ENCODE measurements at places on chromosomes 16 and 17.
A peak's percentile ranks its signal among the peaks of the same experiment; 100 is the strongest.

DNA sequence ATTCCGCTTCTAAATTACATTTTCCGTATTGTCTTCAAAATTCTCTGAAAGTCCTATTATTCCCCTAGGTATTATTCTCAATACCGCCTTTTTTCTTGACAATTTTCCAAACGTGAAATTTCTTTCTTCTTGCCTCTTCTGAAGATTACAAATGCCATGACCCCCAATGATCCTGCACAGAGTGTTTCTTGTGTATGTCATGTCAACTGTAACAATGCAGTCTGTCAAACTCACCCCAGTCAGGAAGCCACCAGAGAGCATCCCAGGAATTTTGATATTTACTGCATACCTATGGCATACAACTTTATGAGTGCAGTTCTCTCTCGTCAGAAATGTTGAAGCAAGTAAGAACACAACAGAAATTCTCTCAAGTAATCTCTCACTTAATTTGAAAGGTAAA, 847.3 kb upstream of the CDH8 start:
- DNase-seq, result no peak

DNA sequence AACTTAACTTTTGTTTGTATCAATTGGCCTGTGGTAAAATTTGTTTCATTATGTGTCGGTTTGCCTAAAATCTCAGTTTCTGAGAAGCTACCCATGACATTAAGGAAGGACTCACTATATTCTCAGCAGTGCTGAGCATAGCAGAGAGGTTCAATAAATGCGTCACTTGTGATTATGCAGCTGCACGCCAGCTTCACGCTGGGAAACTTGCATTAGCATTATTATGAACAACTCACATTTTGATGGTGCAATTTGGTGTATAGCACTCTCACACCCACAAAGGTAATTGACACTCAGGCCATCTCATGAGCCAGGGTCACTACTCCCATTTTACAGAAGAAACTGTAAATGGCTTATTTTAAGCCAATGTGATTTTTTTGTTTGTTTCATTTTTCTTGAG, 80.6 kb upstream of the SALL1 start:
- DNase-seq, result no peak

DNA sequence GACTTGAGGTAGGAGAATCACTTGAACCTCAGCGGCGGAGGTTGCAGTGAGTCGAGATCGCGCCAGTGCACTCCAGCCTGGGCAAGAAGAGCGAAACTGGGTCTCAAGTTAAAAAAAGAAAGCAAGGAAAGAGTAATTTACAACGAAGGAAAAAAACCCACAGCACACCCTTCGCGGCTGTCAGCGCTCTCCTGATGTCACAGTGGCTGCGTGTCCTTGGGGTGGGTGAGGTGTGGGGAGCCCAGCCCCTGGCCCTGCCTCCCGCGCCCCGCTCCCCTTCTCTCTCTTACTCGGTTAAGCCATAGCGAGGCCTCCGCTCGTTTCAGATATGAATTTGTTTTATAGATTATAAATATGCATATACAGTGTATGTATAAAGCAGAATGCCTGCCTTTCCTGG, 740 bp upstream of the JPT2 start:
- DNase-seq, result no peak

- no peak for DNase-seq
These were observed 430 bp downstream of the AMFR start for GRCh38 chr16:56424791-56425438.

- DNase-seq, result no peak
These were observed 5.2 kb downstream of the MYH3 start for GRCh38 chr17:10651927-10652326.

- no peak for DNase-seq
These were observed 41.5 kb upstream of the ABCC12 start for GRCh38 chr16:48197294-48197693.

DNA sequence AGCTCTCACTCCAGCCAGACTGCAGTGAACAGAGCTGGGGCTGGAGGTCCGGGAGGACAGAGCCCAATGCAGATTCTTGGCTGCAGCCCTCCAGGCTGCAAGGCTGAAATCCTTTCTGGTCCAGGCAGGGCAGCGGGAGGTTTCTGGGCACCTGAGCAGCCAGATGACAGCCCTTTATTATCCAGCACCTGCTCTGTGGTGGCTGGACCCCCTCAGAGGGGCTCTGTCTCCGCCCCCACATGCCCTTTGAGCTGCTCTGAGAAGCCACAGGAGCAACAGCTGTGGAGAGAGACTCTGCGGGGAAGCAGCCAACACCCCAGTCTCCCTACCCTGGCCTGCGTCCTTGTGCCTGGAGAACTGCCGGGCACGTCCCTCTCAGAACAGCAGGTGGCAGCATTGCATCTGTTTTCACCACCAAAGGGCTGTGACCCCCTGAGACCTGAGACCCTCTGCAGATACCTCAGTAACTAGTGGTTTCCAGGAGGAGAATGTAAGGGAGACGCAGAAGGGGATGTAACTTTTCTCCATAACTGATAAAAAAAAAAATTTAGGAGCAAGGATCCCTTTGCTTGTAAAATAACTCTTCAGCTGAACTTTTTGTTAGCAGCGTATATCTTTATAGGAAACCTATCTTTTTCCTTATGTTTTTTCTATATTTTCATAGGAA, 3.7 kb upstream of the CNP start:
- DNase-seq, result no peak

- no peak for DNase-seq
These were observed 17.9 kb downstream of the PSME3IP1 start for GRCh38 chr16:57167953-57168352.

GRCh38 chr16:65618333-65618732, 496.5 kb upstream of the CDH11 start:
- DNase-seq, result no peak

GRCh38 chr16:73237601-73238000, 189.7 kb upstream of the ZFHX3 start:
- DNase-seq, result no peak

DNA sequence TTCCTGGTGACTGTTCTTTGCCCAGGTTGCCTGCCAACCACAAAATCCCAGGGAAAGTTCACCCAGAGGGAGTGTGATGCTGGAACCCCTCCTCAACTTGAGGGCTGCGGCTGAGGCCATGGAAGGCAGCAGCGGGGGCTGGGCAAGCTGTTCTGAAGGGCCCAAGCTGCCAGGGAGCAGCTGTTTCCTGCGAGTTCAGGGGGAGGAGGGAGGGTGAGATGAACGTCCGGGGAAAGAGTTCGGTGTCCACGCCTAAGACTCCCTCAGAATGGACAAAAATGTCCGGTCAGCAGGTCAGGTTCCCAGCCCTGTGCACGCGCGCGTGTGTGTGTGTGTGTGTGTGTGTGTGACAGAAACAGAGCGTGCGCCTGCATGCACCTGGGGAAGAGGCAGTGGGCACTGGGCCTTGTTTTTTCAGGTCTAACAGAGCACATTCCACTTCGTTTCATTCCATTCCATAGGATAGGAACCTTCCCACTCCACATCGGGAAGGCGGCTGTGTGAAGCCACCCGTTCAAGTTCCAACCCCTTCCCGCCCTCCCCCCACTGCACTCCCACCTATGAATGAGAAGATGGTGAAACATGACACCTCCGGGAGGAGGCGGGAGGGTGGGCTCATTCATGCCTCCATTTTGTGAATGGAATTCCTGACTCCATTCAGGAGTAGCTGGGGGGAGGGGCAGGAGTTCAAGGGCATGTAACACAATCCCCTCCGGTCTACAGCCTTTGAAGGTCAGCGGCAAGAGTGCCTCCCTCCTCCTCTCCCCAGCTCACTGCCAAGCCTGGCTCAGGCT, 15.7 kb downstream of the ETV4 start:
- no peak for DNase-seq

DNA sequence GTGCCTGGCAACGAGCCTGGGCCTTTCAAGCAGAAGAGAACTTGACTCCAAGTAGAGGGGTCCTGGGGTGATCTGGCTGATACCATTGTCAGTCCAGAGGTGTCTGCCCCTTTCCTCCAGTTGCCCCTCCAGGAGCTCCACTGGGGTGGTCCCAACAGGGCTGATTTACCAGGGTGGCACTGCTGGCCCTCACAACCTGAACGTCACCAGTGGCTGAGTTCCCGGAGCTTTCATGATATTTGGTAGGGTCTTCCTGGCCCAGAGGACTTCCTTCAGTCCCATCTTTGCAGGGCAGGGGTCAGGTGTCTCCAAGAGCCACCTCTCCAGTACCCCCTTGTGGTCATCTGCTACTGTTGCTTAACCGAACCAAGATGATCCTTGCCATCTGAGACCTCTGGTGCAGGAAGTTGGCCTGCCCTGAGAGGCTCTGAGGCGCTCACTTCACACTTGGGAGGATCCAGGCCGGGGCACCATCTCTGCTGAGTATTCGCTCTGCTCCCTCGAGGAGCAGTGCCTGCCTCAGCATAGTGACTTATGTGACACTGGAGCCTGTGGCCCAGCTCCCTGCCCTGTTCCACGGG, 3.5 kb downstream of the LIMD2 start:
- no peak for DNase-seq

- no peak for DNase-seq
These were observed 30.1 kb upstream of the DYNLL2 start for GRCh38 chr17:58052945-58053715.

DNA sequence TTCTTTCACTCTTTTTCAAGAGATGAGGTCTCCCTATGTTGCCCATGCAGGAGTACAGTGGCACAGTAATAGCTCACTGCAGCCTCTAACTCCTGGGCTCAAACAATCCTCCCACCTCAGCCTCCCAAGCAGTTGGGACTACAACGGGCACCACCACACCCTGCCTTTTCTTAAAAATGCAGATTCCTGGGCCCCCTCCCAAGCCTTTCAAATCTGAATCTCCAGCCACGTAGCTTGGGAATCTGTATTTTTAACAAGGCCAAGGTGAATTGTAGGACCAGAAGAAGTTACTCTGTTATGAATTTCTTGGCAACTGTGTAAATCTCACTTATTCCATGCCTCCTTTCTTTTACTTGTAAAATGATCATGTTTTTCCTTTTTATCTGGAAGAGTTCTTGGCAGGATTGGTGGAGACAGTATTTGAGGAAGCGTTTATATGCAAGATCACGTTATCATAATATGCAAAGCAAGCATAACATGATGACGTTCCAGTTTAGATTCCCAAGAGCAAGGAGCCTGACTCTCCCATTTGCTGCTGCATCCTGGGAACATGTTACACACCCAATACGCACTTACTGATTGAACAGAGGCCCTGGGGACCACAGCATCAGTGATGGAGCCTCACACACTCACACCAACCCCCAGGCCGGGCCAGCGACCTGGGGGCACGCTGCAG, 44.5 kb downstream of the LITAF start:
- DNase-seq, result no peak

GRCh38 chr17:80846932-80847331, 144.7 kb upstream of the CHMP6 start:
- no peak for DNase-seq

DNA sequence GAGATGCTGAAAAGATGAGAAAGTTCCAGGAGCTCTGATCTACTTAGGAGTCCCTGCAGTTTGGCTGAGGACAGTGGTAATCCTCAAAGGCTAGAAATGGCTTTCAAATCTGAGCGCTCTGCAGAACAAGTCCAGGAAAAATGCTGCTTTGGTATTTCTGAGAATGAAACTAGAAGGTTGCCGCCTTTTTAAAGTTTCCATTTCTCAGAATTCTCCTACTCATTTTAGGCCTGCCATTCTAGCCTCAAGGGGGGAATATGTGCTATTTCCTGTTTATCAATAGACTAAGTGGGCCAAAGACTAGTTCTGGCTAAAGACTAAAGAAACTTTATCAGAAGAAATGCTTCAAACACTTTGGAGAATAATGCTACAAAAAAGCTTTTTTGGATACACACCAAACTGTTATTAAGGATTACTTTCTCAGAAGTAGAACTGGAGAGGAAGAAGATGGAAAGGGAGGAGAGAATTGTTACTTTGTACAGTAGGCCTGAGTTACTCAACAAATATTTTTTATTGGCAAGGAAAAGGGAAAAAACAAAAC, at the start of gene SLFN12L:
Gene SLFN12L (minus strand): TSS at position 78 of the 541 bp plus-strand sequence. CDS start 15,314 bp downstream, outside the sequence.
- DNase-seq, result no peak

DNA sequence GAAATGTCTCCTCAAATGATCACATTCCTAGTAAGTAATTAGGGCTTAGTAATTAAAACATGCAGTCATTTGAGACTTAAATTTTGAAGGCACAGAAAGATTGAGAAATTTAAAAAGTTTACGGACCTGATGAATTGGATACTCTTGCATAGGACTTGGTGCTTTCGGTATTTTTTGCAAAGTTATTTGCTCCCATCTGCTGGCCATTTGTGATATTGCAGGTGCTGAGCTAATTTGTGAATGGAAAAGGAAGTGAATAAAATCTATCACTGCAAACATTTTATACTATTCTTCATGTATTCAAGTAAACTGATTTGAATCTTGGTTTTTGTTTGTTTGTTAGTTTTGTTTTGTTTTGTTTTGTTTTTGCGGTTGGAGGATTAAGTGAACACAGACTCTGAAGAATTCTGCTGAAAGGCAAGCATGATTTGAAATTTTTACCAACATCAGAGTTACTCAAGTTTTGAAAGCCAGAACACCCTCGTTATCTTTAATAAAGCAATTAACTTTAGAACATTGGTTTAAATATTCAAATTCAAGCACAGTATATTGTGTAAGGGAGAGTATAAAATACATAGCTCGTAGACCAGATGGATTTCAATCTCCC, 689.5 kb upstream of the RBFOX1 start:
- DNase-seq, result peak; percentile 4

- no peak for DNase-seq
These were observed 418.5 kb upstream of the EEF2KMT start for GRCh38 chr16:5516115-5516514.

DNA sequence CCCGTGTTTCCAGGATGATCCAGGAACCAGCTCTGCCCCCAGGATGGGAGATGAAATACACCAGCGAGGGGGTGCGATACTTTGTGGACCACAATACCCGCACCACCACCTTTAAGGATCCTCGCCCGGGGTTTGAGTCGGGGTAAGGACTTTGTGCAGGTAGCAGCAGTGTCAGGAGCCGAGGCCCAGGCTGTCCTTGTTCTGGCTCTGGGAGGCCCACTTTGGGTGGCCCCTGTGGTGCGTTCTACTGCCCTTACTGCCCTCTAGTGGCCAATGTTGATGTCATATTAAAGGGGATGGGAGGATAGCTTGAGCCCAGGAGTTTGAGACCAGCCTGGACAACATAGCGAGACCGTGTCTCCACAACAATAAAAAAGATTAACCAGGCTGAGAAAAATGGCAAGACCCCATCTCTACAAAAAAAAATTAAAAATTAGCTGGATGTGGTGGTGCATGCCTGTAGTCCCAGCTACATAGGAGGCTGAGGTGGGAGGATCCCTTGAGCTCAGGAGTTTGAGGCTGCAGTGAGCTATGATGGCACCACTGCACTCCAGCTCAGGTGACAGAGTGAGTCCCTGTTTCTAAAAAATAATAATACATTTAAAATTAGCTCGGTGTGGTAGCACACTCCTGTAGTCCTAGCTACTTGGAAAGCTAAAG, 20.9 kb upstream of the CLEC18A start:
- no peak for DNase-seq

- peak; percentile 39 for DNase-seq
These were observed 5.2 kb downstream of the USP7 start for GRCh38 chr16:8958344-8959167.

Measured in BJ (cell line).